SK-N-DZ (cell line): ENCODE measurements at places on chromosomes 7 and 10.

DNA sequence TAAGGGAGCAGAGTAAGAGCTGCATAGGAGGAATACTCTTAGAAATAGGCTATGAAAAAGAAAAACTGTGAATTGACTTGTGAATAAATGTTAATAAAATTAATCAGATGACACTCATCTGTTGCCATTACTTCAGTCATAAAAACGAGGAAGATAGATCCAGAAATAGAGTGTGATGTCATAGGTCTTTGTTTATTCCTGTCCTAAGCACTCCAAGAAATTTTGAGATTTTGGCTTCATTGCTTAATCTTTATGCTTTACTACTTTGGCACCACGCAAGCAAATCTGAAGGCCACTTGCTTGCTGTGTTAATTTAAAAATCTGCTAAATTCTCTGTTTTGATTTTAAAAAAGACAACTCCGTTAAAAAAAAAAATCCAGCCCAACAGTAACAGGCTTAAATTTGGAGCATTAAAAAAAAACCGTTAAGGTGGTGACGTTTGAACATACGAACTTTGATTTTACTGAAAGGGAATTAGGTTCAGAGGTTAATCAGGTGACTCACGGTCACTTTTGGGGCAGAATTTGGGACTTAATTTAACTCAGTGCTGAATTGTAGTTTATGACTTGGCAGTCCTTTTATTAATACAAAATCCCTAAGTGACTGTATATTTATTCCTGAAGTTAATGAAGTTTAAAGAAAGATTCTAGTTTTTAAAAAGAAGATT, 3.4 kb downstream of the IFRD1 start:
- no peak for DNase-seq

GRCh38 chr10:24136070-24136469, 72.9 kb upstream of the KIAA1217 start:
- no peak for DNase-seq

DNA sequence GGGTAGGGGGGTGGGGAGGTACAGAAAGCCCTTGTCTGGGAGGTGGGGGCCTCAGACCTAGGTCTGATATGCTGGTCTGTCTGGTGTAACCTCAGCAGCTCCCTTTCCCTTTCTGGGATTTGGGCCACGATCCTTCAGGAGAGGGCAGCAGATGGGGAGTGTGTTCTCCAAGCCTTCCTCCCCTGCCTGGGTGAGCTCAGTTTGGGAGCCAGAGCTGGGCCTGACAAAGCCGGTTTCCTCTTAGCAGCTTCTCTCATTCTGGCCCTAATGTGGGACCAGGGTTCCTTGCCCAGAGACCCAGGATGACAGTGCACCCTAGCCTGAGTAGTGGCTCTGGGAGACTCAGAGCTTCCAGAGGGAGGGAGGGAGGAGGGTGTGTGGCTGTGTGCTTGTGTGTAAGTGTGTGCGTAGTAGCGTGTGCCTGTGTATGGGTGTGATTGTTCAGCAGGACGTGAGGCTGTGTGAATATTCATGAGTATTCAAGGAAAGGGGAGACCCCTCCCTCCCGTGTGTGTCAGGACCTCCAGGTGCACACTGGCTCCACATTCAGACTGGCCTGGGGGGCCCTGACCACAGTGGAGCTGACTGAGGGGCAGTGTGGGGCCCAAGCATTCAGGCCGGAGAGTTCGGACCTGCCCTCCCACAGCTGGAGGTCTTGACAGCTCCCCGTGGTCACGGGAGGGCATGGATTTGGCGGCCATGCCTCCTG, 96.5 kb downstream of the ZMIZ1 start:
- DNase-seq = no peak

- no peak for DNase-seq
Observed at GRCh38 chr10:69687426-69687825, 57.4 kb downstream of the FAM241B start.

GRCh38 chr10:100647928-100648327, 97.5 kb upstream of the PAX2 start:
- no peak for DNase-seq

DNA sequence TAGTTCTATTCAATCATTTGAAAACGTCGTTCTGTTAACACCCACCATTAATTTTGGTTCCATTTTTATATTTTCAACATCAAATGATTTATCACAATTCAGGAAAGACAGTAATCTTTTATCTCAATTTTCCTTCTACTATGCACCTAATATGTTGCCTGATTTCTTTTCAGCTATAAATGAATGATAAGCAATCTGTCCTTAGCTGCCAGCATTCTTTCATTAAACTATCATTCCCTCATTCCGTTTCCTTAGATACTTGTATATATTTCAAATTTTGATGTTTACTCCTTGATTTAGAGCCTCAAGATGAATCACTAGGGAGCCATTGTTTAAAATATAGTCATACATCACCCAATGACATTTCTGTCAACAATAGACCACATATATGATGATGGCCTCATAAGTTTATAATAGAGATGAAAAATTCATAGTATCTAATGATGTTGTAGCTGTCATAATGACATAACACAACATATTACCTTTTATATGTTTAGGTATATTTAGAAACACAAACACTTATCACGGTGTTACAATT, 661.7 kb downstream of the IPMK start:
- no peak for DNase-seq

DNA sequence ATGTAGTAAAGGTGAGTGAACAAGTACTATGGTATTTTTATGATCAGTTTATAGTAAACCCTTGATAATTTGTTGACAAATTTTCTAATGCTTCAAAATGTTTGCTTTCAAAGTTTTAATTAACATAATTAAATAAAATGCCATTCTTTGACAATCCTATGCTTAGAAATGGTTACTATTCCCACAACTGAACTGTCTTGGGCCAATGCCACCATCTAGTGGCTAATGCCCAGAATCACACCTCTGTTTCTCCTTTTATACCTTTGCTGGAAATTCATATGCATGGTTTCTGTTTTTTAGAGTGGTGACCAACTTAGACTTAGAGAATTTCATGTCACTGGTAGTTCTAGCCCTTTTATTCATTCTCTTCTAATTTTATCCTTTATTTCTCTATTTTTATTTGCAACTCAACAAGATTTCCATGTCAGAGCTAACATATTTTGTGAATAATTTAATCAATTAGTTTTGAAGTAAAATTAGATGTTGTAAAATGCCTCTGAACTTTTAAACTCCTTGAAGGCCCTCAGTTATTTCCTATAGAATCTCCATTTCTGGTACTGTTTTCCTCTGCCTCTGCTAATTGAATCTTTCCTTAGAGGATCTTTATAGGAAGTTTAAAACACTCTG, 31.1 kb downstream of the PCGF5 start:
- peak; percentile 58 for DNase-seq

- peak; percentile 68 for DNase-seq
Observed at GRCh38 chr10:108632144-108632543, 1291.2 kb downstream of the XPNPEP1 start.

GRCh38 chr7:102996957-102997356, 77.6 kb downstream of the FBXL13 start:
- no peak for DNase-seq

- DNase-seq = peak; percentile 54
Observed at GRCh38 chr10:93074147-93074596, 479 bp downstream of the CYP26A1 start.

DNA sequence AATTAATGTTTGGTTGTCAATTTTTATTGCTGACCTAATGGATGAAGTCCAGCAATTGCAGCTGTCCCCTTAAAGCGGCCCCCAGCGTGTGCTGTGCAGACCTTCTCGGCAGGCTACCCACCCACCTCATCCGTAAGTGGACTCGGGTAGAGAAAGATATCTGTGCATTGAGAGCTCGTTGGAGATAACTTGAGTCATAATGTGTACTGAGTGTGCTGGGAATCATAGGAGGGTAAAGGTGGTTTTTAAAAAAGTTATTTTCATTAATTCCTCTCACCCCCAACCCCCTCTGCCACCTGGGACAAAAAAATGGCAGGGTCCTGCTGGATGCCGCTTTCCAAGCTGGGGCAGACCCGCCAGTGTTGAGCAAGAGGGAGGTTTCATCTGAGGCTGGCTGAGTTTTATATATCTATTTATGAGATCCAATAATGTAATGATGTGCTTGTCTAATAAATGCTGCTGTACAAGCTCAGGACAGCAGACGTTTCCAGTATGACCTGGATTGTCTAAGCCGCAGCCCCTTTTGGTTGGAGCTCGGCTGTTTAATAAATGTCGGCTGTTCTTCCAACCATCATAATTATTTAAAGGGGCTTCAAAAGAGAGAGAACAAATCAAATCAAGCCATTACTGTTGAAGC, 119.1 kb downstream of the NKX6-2 start:
- no peak for DNase-seq
